DMS79 (cell line): ENCODE measurements at places on chromosomes 5 and 9.

- no peak for DNase-seq
Observed at GRCh38 chr5:3595006-3595961, at the start of gene IRX1. Gene IRX1 (plus strand): TSS chr5:3595832. CDS start chr5:3596106, 274 bp downstream.

DNA sequence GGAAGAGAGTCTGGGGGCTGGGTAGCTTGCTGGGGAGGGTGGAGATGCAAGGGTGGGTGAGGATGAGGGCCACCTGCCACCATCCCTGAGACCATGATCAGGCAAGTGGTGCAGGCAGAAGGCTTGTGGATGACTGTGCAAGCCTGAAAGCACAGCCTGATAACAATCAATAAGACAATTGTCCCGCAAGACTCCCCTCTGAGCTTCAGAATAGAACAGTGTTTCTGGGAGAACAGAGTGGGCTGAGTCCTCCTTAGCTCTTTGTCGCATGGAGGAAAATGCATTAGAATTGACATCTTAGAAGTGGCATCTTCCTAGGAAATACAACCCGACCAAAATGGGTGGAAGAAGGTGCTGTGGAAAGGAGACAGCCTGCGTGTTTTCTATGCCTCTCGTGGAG is 6.6 kb downstream of the GADD45G start:
- DNase-seq: no peak

DNA sequence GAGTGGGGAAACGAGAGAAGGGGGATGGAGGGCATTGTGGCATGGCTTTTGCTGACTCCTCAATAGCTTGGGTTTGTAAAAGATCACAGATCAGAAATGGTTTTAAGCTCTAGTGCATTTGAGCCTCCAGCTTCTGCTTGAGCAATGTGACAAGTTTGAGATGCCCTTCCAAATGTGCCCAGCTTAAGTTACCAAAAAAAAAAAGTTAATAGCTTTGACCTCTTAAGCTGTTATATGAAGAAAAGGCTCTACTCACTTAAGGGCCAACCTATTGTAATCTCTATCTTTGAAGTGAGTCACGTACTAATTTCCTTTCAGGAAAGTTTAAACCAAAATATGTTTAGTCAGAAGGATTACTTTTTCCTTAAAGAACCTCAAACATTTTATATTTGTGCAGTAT is 428.8 kb upstream of the ACTBL2 start:
- no peak for DNase-seq

DNA sequence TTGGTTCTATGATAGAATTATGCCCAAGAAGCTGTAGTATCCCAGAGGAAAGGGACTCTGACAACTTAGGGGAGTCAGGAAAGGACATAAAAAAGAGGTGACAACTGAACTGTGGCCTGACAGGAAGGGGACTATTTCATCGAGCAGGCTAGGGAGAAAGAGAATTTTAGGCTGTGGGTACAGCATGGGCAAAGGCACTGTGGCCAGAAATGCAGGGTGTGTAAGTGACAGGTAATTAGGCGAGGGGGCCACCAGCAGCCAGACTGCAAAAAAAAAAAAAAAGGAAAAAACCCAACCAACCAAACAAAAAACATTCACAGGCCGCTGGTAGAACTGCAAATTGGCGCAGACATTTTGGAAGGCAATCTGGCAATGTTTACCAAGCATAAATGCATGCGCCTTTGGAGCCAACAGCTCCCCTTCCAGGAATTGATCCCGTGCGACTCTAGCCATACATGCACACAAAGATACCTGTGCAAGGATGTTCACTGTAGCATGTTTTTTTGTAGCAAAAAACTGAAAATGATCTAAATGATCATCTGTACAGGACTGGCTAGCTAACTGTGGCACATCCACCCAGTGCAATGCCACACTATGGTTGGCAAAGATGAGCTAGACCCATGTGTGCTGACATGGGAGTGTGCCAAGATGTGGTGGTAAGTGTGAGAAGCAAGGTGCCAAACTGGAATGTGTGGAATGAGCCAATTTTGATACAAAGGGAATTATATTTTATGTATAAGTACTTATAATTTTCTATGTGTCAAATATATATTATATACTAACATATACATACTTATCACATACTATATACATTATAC is 1.1 kb downstream of the EIF4E1B start:
- no peak for DNase-seq

DNA sequence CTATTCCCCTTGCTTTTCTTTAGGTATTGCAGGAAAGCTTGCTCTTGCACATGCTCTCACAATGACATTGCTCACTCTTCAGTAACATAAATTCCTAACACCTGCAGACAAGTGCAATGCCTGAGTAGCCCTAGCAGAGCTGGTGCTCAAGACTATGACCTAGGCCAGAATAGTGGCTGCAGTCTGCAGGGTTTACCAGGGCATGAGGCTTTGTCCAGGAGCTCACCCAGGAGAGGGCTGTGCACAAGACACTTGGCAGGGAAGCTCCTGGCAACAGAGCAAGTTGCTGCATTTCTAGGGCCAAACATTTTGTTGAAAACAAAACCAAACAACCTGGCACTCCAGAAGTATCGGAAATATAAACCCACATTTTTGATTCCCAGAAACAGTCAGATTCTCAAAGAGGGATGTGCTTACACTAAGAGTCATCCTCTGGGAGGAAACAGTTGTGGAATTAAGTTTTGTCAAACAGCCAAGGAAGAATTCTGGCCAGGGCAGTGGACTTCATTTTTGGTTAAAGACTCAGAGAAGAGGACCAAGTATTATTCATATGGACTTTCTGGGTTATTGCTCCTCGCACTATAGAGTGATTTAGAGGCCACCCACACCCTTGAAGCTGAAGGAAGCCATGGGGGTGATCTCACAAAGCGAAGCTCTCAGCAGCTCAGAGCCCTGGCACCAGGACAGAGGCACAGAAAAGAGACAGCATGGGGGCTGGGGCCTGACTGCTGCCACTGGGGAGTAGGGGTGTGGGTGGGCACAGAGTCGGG is 44.9 kb downstream of the MACROH2A1 start:
- no peak for DNase-seq

GRCh38 chr5:147575598-147575997 is 65.7 kb upstream of the DPYSL3 start:
- DNase-seq: no peak

DNA sequence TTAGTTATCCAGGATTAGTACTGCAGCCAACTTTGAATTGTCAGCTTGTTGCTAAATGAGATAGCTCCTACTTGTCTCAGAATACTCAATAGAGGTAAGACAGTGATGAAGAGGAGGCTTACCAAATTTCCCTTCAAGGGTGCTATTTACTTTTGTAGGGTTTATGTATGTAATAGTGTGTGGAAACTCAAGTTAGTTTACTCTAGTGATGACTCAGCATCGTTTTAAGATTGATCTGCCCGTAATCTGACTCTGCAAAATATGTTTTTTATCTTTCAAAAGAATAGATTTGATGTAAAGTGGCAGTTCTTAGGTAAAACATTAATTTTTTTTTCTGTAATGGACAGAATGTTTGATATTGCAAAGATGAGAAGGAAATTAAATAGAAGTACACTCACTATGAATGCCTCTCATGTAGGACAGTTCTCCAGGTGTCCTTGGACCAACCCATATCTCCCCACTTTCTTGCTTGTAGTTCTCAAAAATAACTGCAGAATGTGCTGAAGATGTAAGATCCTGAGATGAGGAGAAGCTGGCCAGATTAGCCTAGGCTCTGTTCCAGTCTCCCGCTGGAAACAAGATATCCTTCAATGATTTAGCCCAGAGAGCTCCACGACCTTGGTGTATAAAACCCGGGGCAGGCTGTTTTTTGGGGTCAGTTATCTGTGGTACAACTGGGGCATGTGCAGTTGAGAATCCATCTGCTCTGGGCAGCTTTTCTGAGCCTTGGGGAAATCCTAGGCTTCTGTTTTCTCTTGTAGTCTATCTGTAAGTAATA is 24.4 kb upstream of the MROH2B start:
- no peak for DNase-seq

DNA sequence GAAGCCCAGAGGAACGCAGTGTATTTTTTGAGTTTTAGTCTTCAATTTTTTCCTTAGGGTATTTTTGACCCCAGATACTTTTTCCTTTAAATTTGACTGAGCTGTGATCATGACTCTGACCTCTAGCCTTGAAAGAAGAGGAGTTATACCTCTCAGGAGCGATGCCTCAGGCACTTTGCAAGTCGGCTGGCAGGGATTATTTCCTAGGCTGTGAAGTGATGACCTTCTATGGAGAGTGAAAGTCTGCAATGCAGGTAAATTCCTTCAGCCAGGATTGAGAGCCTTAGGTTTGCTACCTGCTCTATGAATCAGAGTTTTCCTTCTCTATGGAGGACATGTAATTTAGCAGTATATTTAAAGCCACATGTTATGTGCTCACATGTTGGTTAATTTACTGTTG is 10.8 kb upstream of the NUDT12 start:
- DNase-seq: no peak

GRCh38 chr5:54040018-54040417 is 270.4 kb downstream of the ARL15 start:
- no peak for DNase-seq

DNA sequence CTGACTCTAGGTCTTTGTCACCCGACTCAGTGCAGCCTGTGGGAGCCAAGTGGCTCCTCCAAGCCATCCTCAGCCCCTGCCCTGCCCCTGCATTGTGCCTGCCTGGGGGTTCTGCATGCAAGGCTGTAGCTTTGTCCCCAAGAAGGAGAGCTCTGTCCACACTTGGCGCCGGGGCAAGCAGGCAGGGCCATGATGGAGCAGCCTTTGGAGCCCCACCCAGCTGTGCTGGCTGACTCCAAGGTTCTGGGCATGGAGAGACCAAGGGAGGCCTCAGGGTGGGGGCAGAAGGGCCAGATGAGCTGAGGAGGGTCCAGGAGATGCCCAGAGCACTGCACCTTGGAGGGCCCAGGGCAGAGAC is 226.2 kb downstream of the CACNA1B start:
- no peak for DNase-seq

GRCh38 chr9:119698535-119698934 is 329.3 kb upstream of the BRINP1 start:
- DNase-seq: no peak

DNA sequence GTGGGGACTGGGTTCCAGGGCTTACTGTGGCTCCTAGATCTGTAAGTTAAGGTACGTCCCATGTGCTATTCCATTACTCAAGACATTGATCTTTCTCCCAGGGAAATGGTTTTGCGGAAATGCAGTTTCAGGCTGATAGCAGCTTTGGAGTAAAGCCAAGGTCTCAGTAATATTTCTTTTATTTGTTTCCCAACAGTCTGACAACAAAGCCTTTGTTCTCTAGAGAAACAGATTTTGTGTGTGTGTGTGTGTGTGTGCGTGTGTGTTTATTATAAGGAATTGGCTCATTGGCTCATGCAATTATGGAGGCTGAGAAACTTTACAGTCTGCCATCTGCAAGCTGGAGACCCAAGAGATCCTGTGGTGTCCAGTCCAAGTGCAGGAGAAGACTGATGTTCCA is 12.1 kb upstream of the POC5 start:
- DNase-seq: no peak

GRCh38 chr5:76705574-76705973 is 10.4 kb upstream of the F2R start:
- DNase-seq: no peak

DNA sequence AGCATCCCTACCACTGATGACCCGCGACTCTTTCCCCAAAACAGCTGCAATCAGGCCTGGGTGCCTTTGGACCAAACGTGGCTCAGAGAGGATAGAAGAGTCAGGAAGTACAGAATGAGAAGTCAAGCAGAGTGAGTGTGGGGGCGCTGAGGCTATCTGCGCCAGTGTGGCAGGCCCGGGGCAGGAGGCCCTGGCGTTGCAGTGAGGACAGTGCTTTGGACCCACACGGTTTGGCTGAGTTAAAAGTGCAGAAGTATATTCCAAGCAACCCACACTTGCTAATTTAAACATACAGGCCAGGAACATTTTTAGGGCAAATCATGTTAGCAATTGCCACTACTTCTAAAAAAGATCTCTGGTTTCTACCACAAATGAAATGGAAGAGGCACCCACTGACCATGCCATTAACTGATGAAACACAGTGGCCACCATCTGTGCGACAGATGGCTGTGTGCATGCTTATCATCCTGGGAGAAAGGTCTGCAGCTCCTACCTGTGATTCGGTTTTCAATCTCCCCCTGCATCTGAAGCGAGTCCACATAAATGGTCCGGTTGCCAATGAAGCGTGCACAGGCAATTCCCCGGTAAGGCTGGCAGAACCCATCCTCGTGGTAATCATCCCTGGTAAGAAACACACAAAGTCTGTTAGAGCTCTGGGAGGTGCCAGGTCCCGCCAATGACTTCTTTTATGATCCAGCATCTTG is 213.0 kb downstream of the ROR2 start:
- no peak for DNase-seq

GRCh38 chr9:128116104-128117083 is 11.1 kb downstream of the PTGES2 start:
- no peak for DNase-seq

- DNase-seq: no peak
Observed at GRCh38 chr9:108933231-108933717, 650 bp downstream of the ELP1 start.

- DNase-seq: no peak
Observed at GRCh38 chr5:74019923-74020322, 393.9 kb downstream of the ARHGEF28 start.

DNA sequence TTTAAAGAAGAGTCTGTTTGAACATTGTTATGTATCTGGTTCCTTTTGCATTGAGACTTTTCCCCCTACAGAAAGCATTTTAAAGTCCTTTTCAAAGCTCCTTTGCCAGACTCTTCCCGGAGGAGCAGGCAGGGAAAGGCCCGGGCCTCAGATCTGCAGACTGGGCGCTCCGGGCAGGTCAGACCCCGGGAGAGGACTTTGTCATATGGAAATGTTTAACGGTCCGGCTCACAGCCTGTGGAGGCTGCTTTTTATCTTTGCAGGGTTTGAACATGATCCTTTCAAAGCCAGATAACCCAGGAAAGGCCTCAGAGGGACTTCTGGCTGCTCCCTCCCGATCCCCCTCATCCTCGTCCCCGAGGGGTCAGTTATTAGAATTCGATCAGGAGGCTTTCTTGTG is 82.1 kb upstream of the IRX2 start:
- DNase-seq: no peak

DNA sequence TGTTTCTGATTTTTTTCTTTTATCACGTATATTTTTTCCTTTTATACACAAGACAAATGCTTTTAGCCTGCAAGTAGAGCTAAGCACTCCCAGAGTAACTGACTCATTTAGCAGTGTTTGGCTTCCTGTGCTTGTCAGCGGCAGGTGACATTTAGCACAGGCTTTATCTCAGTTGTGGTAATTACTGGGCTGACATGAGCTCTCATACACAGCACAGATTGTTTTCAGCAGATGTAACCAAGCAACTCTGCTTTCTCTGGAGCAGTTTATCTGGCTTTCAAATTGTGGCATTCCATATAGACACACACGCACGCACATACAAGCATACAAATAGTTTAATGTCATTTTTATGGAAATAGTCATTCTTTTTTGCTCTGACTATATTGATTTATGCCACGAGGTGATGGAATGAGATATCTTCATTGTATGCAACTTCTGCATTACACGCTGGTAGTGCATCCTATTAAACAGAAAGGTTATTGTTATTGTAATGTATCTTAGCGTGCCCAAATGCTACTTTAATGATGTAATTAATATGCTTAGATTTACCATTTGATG is 379.0 kb upstream of the GRAMD2B start:
- DNase-seq: no peak
